Esophagus mucosa (tissue), 1 donor: ENCODE measurements at places on chromosomes 5 and 9.

DNA sequence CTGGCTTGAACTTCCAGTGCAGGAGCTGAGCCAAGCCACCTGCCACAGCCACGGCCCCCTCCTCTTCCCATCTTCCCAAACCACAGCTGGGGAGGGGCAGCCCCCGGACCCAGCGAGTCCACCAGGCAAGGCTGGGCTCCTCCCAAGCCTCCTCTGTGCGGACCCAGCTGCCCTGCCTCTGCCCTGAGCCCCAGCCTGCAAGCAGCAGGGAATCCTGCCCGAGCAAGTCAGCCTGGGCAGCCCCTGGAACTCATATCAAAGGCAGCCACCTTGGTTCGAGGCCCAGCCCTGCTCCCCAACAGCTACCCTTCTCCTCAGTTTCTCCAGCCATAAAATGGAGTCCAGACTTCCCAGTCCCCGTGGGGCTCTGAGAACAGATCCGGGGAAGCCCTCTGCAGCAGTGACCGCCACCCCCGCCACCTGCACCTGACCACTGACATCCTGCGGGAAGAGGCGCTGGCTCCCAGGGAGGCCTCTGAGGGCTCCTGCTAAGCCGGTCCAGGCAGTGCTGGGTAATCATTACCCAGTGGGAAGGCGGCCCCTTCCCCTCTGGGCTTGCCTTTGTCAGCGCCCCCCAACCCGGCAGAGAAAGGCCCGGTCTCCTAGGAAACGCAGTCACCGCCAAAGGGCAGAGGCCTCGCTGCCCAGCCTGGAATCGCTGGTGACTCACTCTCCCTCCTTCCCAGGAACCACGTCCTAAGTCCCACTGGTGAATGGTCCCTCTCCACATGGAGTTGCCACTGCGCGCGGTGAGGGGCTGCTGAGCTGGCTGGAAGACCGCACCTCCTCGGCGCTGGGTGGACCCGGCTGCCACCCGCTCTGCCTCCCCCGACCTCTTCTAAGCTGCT lies 1.5 kb downstream of the VAV2 start:
- ATAC-seq = no peak

GRCh38 chr5:96431376-96432187 lies 1.5 kb downstream of the PCSK1 start:
- ATAC-seq = no peak

- ATAC-seq = no peak
Measured at GRCh38 chr5:118628660-118629354, 359.5 kb downstream of the DTWD2 start.

- no peak for ATAC-seq
Measured at GRCh38 chr5:52657247-52657645, 130.5 kb upstream of the ITGA1 start.

DNA sequence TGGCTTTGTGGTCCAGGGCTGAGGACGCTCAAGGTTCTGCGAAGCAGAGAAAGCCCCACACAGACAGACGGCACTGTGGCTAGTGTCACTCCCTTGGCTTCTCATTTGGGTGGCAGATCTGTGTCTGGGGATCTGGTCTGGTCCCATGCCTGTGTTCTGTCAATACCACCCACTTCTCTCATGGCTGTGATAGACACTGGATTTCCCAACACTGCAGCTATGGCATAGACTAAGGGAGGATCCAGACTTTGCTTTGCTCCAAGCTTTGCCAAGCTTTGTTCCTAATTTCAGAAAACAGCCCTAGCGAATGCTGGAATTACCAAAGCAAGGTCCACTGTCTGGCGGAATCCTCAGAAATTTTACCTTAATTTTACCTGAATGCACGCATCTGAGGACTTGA lies 62.1 kb downstream of the GADD45G start:
- no peak for ATAC-seq

- no peak for ATAC-seq
Measured at GRCh38 chr9:108163321-108164005, 673.9 kb upstream of the KLF4 start.

DNA sequence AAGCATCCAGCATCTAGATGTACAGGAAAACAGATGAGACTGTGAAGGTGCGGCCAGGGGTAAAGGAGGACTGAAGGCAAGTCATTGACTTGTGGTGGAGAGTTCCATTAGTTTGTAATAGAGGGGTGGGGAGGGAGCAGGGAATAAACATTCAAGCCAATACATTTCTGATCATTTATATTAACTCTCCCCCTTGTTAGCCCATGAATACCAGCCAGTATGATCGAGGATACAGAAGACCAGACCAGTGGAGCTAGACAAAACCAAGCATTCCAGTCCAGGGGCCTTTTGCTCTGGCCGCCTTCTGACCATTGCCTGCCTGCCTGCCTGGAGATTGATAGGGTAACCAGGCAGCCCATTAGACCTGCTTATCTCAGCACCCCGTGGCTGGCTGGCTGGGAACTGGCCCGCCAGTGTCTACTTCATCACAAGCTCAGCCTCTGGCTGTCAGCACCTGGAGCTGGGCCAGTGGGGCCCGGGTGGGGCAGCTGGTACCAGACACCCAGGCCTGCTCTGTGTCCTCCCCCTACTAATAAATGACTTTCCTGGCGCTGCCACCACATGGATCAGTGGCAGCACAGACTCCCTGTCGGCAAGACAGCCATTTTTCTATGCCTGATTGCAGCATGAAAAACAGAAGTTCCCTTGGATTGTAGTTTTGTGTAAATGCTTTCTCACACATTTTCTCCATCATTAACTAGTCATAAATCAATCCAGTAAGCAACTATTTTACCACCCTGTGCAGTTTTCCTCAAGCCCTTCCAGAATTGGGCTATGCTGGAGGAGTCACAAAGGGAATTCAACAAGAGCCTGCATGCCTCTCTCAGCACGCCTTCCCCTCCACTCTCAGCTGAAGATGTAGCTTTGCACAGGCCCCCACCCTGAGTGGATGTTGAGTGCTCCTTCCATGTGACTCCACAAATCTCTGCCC lies 181.3 kb downstream of the SNCAIP start:
- peak; percentile 83 for ATAC-seq

DNA sequence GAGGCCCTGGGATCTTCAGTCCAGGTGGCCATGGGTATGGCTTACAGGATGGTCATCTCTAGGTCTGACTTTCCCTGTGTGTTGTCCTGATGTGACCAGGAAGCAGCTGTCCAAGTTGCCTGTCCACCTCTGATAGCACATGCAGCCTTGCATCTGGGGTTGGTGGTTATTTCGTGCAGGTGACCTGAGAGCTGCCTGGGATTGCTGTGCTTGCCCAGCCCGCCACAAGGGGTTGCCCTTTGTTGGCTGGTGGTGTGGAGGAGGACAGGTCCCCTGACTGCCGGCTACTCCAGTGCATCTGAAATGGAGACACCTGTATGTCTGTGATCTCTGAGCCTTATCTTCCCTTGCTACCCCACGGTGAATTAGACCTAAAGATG lies 212.6 kb downstream of the ARHGAP26 start:
- peak; percentile 20 for ATAC-seq

GRCh38 chr9:124758691-124759090 lies 12.4 kb downstream of the NR6A1 start:
- no peak for ATAC-seq

GRCh38 chr9:21415493-21416267 lies 6.8 kb downstream of the IFNA8 start:
- peak; percentile 22 for ATAC-seq

GRCh38 chr5:74639807-74640449 lies 600 bp downstream of the ENC1 start:
- peak; percentile 39 for ATAC-seq

GRCh38 chr9:99137225-99137624 lies 32.3 kb downstream of the TGFBR1 start:
- no peak for ATAC-seq

- peak; percentile 61 for ATAC-seq
Measured at GRCh38 chr5:125700380-125700861, 722.8 kb upstream of the GRAMD2B start.

DNA sequence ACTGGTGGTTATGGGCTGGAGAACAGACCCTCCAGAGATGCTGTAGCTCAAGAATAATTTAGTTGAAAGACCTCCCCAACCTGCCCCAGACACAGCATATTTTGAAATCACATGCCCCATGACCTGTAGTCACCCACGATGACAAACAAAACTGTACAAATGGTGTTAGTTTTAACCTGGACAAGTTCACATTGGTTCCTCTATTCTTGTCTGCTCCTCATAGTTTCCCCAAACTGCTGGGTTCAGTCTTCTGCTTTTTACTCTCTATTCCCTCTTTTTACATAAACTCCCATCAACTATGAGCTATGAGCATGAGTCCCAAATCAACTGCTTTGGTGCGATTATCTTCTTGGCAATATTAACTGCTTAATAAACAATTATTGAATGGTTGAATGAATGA lies 365.3 kb upstream of the CLINT1 start:
- no peak for ATAC-seq

DNA sequence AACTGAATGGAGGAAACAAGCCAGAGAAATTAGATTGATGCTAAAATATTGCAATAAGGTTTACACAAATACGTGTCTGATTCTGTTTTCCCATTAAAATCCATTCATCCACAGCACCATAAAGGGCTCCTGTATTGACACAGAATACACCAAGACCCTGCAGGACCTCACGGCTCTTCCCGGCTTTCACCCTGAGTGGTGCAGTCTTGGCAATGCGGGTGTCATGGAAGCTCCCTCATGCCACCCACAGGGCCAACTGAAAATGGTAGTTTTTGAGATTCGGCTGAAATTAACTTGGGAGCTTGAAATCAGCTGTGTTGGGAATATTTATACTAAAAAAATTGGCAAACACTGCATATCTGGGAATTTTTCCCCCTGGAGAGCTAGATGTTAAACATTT lies 17.3 kb upstream of the EXOC3 start:
- no peak for ATAC-seq

- no peak for ATAC-seq
Measured at GRCh38 chr5:77924081-77924480, 147.9 kb upstream of the TBCA start.

DNA sequence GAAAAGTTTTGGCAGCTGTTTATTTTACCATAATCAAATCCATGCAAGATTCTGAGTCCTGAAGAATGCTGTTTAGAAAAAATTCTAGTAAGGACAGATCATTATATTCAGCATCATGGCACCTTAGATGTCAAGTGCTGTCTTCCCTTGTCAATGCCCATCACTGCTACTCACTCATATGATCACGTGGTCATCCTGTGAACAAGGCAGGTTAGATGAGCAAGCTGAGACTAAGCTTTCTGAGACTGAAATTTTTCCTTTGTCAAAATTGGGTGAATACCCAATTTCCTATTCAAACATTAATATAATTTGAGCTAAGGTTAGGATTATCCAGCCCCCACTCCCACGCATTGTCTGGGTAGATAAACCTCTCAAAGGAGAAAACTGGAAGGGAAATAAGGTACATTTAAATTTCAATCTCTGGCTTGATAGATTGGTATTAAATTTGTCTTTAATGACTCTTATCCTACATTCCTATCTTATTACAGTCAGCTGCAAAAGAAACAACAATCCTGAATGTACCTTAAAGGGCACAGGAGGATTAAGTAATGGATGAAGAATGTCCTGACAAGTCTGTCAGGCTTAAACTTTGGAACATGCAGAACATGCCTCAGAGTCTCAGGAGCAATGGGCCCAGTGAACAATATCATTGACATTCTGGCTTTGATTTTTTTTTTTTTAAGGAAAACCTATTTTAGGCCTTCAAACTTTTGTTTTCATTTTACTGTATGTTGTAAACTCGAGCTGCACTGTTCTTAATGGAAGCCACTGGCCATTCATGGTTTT lies 148.7 kb upstream of the RANBP3L start:
- peak; percentile 63 for ATAC-seq

- ATAC-seq = no peak
Measured at GRCh38 chr9:87181670-87182069, 234.4 kb upstream of the GAS1 start.

- no peak for ATAC-seq
Measured at GRCh38 chr5:180162304-180162661, 46.7 kb downstream of the RASGEF1C start.

GRCh38 chr5:68465133-68465532 lies 249.6 kb downstream of the PIK3R1 start:
- ATAC-seq = no peak

GRCh38 chr5:95669540-95669939 lies 13.3 kb downstream of the SPATA9 start:
- no peak for ATAC-seq

GRCh38 chr5:133890314-133890713 lies 78.1 kb downstream of the C5orf15 start:
- no peak for ATAC-seq

GRCh38 chr5:124902097-124902821 lies 155.8 kb upstream of the ZNF608 start:
- ATAC-seq = peak; percentile 72

- ATAC-seq = no peak
Measured at GRCh38 chr5:36337597-36337996, 35.9 kb upstream of the RANBP3L start.

DNA sequence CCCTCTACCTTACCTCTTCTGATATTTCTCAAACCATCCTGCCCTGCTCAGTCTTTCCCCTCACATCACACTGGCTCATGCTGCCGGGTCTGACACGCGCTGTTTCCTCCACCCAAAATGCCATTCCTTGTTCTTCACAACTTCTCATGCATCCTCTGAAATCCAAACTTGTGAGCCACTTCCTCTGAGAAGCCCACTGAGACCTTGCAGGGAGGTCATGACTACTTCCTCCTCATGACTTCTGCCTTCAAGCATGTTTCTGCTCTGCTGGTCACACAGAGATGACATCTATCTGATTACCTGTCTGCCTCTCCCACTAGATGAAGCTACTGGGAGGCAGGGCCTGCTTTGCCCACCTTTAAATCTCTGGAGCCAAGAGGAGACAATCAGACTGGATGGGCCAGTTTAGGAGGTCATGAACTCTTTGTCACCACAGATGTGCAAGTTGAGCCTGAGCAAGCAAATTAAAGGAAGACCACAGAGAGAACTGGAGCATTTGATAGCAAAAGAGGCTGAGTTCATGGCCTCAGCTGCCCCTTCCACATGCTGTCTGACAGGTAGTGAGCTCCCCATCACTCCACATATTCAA lies 119.8 kb upstream of the TBC1D2 start:
- ATAC-seq = no peak

- ATAC-seq = no peak
Measured at GRCh38 chr9:136083558-136084062, 11.5 kb downstream of the NACC2 start.

- no peak for ATAC-seq
Measured at GRCh38 chr5:171386861-171387344, 746 bp upstream of the NPM1 start.

DNA sequence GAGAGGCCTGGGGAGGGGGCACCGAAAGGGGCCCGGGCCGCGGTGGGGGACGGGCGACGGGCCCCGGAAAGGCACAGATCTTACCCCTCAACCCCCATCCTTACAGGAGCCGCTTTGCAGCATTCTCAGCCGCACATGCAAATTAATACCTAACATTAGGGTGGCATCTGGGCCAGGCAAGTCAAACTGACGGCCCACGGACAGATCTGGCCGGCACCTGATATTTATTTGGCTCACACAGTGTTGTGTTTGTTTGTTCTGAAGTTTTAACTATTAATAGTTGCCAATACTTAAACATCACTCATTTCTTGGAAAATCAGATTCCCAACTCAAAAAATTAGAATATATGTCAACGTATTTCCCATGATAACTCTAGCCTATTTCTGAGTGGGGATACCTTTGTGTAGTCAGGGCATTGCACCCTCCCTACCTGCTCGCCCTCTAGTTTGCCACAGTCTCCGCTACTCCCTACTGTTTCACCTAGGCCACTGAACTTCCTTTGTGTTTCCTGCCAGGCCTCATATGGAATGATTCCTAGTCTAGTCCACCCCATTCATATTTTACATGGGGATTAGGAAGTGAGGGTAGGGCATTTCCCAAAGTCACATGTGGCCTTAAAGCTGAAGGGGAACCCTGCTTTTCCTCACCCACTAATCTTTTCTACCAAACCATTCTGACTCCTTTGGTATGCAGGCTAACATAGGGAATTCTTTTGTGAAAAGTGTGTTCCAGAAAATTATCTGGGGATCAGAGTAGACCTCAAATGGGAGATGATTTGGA lies 71.9 kb upstream of the LARP1 start:
- no peak for ATAC-seq

- ATAC-seq = no peak
Measured at GRCh38 chr9:4180907-4181605, 118.8 kb downstream of the GLIS3 start.
